IPS DF 6.9 (cell line): ENCODE measurements at places on chromosomes 3 and 15.

DNA sequence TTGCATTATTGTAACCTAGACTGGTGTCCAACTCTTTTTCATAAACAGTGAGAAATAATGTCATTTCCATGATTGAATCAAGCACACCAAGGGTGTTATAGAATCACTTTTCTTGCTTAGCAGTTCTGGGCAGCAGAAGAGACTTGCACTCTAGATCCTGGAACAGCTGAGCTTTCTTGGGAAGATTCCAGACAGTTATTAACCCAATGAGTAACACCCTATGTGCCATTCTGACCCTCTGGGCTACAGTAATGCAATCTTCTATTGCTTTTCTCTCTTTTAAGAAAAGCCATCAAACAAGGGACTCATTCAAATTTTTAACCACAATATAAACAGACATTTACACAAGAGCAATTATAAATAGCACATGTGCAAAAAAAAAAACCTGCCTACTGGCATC lies 39.3 kb upstream of the USP3 start:
- H3K36me3 ChIP-seq, result no peaks in the 10 kb centered on the region
- DNase-seq, result no peak
- H3K4me1 ChIP-seq, result peaks cover 2% of the 10 kb centered on the region; the same call in 1 of the 2 replicates
- no peak overlapping the region for H3K4me3 ChIP-seq

DNA sequence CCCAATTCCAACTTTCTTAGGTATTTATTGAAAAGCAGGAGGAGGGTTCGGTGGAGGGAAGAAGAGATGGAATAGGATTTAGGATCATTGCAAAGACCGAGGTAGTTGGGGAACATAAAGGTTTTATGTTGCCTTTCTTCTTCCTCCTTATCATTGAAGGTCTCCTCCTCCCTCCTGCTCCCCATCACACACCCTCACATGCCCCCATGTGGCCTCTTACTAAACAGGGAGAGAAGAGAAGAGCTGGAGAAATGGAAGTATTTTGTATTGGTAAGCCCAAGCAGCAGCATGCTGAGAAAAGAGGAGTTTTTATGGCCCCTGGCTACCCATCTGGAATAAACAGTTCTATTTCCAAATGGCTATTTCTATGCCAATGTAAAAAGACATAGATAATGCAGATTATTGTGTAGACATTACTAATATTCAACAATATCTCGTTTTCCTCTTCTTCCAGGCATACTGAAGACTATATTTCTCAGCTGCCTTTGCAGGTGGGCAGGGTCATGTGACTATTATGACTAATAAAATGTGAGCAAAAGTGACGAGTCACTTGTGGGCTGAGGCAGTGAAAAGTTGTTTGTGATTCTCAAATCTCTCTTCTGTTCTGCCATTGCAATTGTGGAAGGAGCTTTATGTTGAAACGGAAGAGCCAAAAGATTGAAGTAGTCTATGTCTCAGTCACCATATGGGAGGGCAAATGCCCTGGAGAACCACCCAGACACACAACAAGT lies 5.2 kb upstream of the GPR176 start:
- no peaks in the 10 kb centered on the region for H3K36me3 ChIP-seq
- no peak for DNase-seq
- H3K27me3 ChIP-seq, result no peaks in the 10 kb centered on the region

- H3K36me3 ChIP-seq, result no peaks in the 10 kb centered on the region
- H3K4me1 ChIP-seq, result peaks cover 5% of the 10 kb centered on the region; the same call in 1 of the 2 replicates
- no peak overlapping the region for H3K4me3 ChIP-seq
Measured at GRCh38 chr3:180072786-180073185, 36.0 kb upstream of the PEX5L start.

- no peak overlapping the region for H3K27ac ChIP-seq
- no peaks in the 10 kb centered on the region for H3K27me3 ChIP-seq
- no peak overlapping the region for H3K4me3 ChIP-seq
- H3K36me3 ChIP-seq, result no peaks in the 10 kb centered on the region
- no peaks in the 10 kb centered on the region; the same call in 1 of the 2 replicates for H3K4me1 ChIP-seq
- no peak for DNase-seq
Measured at GRCh38 chr15:91911844-91912243, 58.3 kb downstream of the SLCO3A1 start.

DNA sequence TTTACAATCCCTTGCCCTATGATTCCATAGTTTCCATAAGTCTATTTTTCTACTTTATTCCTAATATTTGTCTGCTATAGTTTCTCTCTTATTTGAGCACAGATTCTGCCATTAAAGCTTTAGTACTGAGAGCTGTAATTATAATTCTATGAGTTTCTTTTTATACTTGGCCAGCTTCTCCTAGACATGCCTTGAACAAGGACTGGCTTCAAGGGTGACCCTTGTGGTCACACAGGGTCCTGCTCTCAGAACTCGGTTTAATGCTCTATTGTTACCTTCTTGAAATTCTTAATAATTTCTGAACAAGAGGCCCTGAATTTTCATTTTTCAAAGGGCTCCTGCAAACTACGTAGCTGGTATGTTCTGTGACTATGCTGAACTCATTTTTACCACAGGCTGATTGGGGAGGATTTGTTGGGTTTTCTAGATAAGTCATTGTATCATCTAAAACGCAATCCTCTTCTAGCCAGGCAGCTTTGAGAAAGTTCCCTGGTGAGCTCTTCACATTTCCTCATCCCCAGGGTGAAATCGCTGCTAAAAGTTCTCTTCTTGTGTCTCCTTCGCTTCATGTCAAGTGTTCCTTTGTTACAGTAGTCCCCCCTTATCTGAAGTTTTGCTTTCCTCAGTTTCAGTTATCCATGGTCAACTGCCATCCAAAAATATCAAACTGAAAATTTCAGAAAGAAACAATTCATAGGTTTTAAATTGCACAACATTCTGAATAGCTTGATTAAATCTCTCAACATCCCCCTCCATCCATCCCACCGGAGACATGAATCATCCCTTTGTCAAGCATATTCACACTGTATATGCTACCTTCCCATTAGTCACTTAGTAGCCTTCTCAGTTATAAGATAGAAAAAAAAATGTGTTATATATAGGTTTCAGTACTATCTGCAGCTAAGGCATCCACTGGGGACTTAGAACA lies 12.6 kb upstream of the PLCL2 start:
- no peak overlapping the region for H3K4me3 ChIP-seq
- H3K27ac ChIP-seq, result no peak overlapping the region
- no peaks in the 10 kb centered on the region for H3K4me1 ChIP-seq

GRCh38 chr3:193665370-193665989 lies 72.5 kb downstream of the OPA1 start:
- no peaks in the 10 kb centered on the region for H3K4me1 ChIP-seq
- no peaks in the 10 kb centered on the region for H3K27me3 ChIP-seq
- H3K27ac ChIP-seq, result no peak overlapping the region

DNA sequence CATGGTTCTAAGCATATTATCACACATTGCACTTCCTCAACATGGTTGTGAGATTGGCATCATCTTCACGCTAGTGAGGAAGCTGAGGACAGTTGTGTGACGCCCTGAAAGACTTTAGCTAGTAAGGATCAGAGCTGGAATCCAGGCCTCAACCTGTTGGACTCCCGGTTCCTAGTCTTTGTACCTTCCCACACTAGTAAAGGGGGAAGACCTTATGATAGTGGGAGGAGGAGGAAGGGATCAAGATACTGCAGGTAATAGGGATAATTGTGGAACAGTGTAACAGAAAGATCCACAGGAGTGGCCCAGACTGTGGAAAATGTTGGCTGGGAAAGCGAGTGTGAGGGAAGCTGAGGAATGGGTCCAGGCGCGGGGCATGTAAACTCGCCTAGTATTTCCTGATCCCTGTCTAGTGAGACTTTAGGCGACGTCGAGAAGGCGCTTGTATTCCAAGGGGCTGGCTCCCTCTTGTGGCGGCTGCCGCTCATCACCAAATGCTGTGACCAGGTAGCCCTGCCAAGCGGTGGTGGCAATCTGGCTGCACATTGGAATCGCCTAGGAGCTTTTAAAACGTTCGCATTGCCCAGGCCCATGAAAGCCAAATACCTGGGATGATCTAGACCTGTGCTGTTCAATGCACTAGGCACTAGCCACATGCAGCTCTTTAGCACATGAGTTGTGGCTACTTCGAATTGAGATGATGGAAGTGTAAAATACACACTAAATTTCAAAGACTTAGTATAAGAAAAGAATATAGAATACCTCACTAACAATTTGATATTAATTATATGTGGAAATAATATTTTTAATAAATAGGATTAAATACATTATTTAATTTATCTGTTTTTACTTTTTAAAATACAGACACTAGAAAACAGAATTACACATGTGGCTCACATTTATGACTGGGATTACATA lies 38.8 kb upstream of the CLDN18 start:
- H3K27ac ChIP-seq, result no peak overlapping the region
- H3K4me3 ChIP-seq, result no peak overlapping the region

- no peaks in the 10 kb centered on the region for H3K27me3 ChIP-seq
- H3K36me3 ChIP-seq, result no peaks in the 10 kb centered on the region
- H3K4me3 ChIP-seq, result no peak overlapping the region
- DNase-seq, result no peak
- no peak overlapping the region for H3K27ac ChIP-seq
- no peaks in the 10 kb centered on the region for H3K4me1 ChIP-seq
Measured at GRCh38 chr15:101464999-101465669, 24.4 kb downstream of the PCSK6 start.

DNA sequence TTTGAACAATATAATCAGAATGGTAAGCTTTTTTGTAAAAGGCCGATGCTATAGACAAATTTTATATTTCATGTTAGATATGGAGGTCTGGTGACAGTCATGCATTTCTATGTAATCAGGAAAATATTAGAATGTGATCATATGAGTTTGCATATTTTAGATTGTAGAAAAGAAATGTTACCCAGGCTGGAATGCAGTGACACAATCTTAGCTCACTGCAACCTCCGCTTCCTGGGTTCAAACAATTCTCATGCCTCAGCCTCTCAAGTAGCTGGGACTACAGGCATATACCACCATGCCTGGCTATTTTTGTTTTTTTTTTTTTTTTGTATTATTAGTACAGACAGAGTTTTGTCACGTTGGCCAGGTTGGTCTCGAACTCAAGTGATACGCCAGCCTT lies 152.0 kb downstream of the LMLN start:
- no peaks in the 10 kb centered on the region for H3K36me3 ChIP-seq
- DNase-seq, result no peak
- H3K27me3 ChIP-seq, result peaks cover 17% of the 10 kb centered on the region; the same call in 1 of the 2 replicates
- no peak overlapping the region for H3K4me3 ChIP-seq
- H3K27ac ChIP-seq, result no peak overlapping the region
- no peaks in the 10 kb centered on the region for H3K4me1 ChIP-seq

DNA sequence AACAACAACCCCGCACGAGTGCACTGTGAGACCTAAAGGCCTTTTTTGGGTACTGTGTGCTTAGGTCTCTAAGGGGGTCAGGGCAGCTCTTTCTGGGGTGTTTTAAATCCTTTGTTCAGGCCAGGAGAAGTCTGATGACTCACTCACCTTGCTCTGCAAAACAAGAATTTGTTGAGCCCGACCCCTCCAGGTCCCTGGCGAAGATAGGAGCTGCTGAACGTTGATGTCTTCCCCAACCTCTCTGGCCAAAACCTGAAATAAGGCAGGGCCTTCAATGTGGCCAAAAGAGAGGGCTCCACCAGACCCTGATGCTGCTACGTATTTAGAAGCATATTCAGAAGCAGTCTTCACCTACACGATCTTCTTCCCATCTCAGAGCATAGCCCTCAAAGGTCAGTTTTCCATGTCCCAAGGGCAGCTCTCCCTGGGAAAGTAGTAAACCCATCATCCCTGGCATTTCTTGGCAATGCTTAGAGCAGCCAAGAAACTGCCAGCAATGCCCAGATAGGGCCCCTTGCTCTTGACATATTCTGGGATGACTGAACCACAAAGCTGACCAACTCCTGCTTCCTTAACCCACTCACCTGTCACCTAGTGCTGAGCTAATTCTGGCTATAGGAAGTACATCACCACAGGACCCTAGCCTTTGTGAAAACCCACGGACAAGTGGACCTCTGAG lies 27.1 kb downstream of the CCDC13 start:
- H3K4me3 ChIP-seq, result no peak overlapping the region
- no peaks in the 10 kb centered on the region; the same call in 1 of the 2 replicates for H3K4me1 ChIP-seq
- H3K27me3 ChIP-seq, result no peaks in the 10 kb centered on the region; the same call in 1 of the 2 replicates
- no peak for DNase-seq
- H3K27ac ChIP-seq, result no peak overlapping the region
